ENCODE measurements at places on chromosomes 13 and 19.

DNA sequence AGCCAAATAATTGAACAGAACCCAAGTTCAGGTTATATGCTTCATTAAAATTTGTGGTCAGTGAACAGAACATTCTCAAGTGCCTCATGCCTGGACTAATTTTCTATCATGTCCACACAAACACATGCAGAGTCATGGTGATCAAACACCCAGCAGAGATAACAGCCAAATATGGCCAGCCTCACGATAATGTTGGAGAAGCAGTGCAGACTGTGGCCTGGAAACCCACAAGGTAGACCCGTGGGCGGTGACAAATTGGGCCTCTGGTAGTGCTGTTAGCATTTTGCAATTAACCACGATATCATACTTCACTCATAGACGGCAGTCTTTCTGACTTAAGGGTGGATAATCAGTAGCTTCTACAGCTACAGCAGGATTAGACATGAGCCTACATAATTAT, 35.0 kb upstream of the VWA8 start:
- no peak for DNase-seq

DNA sequence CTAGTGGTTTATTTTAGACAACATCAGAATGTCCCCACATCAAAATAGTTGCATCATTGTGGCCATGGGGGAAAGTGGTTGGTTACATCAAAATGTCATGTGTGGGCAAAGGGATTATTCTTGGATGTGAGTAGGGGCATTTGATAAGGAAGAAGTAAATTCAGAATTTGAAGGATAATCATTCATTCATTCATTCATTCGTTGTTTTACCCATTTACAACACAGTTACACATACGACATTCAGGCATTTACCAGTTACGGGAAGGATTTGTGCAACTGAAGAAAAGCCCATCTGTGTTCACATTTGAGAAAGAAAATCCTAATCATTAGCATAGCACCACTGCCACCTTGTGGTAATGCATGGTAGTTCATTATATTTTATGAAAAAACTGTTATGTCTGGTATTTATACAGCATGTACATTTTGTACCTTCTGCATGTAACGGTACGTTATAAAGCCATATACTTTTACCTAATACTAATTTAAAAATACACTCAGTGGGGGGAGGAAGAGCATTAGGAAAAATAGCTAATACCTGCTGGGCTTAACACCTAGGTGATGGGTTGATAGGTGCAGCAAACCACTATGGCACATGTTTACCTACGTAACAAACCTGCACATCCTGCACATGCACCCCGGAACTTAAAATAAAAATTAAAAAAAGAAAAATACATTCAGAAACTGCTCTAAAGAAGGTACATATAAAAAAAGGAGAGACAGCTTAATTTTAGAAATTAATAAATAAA, 62.1 kb downstream of the DGKH start:
- DNase-seq: peak; percentile 43

DNA sequence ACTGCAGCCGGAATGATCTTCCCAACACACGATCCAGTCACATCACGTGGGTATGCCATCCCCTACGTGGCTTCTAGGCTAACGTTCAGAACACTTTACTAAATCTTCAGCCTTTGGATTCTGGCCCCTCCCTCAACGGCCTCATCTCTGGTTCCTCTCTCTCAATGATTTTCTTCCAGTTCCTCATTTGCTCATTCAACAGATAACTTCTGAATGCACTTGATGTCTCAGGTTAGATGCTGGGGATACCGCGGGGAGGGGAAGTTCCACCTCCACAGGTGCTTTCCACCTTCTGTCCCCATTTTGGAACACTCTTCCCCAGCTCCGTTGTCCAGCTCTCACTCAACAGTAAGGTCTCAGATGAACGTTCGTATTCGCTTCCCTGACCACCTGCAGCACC, 66.1 kb downstream of the ATP7B start:
- no peak for DNase-seq

GRCh38 chr13:74090869-74091605, 43.2 kb downstream of the KLF12 start:
- DNase-seq: no peak

DNA sequence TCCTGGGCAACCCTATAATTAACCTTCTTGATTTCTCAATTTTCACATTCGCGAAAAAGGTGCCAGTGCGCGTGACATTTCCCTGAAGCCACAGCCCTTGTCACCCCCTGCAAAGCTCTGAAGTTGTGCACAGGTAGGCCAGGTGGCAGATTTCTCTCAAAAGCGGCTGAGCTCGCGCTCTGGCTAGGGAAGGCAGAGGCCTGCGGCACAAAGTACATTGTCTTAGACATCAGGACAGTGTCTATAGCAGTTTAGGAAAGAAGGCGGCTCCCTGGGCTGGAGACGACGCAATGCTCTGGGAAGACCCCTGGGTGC, 42.9 kb upstream of the ZNF14 start:
- DNase-seq: no peak

Measured in HCT116 (cell line).